ENCODE measurements at places on chromosomes 3 and 15.

GRCh38 chr3:42855219-42855546 is 20.5 kb downstream of the CYP8B1 start:
- no peak for DNase-seq

- DNase-seq: no peak
These were observed 1.3 kb upstream of the PPP4R2 start for GRCh38 chr3:72995337-72995736.

DNA sequence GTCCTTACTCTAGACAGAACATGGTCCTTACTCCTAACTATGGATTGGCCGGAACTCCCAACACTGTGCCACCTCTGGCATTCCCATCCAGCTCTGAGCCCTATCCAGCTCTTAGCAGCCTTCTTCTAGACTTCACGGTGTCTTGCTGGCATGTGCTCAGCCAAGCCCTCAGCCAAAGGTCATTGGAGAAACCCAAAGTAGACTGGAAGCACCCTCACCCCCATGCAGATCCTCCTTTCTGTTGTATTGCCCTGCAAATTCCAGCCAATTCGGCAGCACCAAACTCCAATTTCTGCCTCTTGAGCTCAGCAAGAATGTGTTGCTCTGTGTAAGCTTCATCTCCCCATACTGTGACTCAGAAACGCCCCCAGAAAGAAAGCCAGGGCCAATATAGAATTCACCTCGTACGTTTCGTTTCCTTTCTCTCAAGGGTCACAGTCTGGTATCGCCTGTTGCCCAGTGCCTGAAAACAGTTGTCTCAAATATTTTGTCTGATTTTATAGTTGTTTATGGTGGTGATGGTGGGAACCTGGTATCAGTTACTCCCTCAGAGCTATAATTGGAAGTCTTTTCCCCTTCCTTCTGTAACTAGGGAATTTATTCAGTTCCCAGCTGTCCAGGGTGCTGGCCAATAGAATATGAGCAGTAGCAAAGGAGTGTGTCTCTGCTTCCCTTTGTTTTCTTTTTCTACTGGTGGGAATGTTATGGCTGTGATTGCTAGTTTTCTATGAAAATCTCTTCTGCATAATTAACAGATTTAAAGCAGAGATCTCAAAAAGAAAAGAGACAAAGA is 28.4 kb upstream of the EPHB3 start:
- no peak for DNase-seq

GRCh38 chr3:10981961-10982360 is 10.6 kb upstream of the SLC6A1 start:
- DNase-seq: no peak

GRCh38 chr15:92520914-92521623 is 127.4 kb downstream of the ST8SIA2 start:
- DNase-seq: no peak

GRCh38 chr15:92653836-92654539 is 1.6 kb downstream of the FAM174B start:
- DNase-seq: no peak

- no peak for DNase-seq
These were observed 101.6 kb downstream of the CGNL1 start for GRCh38 chr15:57477736-57478522.

- no peak for DNase-seq
These were observed 68.7 kb upstream of the SNRK start for GRCh38 chr3:43217633-43218032.

GRCh38 chr3:124203292-124203691 is 211.4 kb upstream of the ROPN1 start:
- DNase-seq: no peak

- DNase-seq: no peak
These were observed 505.3 kb upstream of the PPP2R3A start for GRCh38 chr3:135460273-135460672.

- DNase-seq: no peak
These were observed 44.6 kb upstream of the BCL6 start for GRCh38 chr3:187789872-187790271.

DNA sequence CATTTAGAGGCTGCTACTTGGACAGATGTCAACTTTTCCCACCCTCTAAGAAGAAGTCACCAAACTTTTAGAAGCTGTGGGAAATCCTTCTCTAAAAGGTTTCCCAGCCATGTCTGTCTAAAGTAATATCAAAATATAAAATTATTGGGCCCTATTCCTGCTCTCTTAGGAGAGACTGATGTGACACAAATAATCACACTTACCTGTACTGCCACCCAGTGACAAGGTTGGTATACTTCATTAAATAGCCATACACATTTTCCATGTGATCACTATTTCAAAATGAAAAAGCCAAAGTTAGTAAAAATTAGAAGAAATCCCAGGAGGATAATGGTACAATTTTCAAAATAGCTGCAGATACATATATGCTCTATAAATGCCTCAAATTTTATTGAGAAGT is 12.6 kb downstream of the OSBPL11 start:
- DNase-seq: no peak

DNA sequence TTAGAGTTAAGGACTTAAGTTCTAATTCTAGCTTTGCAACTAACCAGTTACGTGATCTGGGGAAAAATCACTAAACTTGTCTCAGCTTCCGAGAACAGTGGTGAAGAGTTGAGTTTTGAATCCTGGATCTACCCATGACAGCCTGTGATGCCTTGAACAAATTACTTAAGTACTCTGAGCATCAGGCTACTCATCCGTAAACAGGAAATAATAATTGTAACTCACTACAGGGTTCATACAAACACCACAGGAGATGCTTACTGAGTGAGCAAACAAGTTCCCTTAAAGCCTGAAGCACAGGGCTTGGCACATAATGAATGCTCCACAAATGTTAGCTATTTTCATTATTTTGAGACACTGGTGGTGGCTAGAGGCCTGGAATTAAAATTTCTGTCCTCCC is 158.8 kb downstream of the ERC2 start:
- no peak for DNase-seq

- no peak for DNase-seq
These were observed 140.6 kb downstream of the MEIS2 start for GRCh38 chr15:36959746-36960145.

DNA sequence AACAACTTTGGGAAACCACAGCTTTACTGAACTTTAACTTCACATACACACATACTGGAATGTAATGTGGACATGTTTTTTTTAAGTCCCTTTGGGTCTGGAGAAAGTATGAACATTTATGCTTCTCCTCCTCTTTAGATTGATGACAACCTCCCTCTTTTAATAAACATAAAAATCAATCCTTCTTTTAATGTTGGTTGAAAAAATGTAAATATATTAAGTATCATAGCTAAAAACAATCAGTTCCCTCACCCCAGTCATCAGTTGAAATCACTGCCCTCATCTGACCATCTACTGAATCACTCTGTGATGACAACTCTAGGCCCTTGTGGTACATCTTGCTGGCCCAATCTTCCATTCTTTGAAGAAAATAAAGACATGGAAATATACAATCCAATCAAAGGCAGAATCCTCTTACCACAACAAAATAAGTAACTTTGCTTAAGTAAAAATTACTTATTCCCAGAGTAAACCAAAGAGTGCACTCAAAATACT is 6.4 kb downstream of the AAGAB start:
- DNase-seq: no peak

All from stimulated activated CD8-positive, alpha-beta memory T cell treated with anti-CD3 and anti-CD28 coated beads, Interleukin-7, amount 100 ng/mL, for 24 hours (primary cell).